ENCODE measurements at places on chromosomes 11 and 22. TPM values are rescaled to one million over a fixed set of nuclear protein-coding genes. Genes with fewer than 3 reads are reported as not detected.
A peak's percentile ranks its signal among the peaks of the same experiment; 100 is the strongest.

GRCh38 chr11:15055620-15056356 is 17.6 kb upstream of the CALCB start:
- no peaks in the 10 kb centered on the region for H3K36me3 ChIP-seq
- no peak overlapping the region for H3K4me3 ChIP-seq
- H3K4me1 ChIP-seq: no peaks in the 10 kb centered on the region
- no peak for DNase-seq
- H3K27ac ChIP-seq: no peak overlapping the region

GRCh38 chr11:128709402-128709801 is 15.5 kb downstream of the FLI1 start:
- peaks cover 3% of the 10 kb centered on the region for H3K27me3 ChIP-seq
- H3K4me1 ChIP-seq: no peaks in the 10 kb centered on the region

- no peaks in the 10 kb centered on the region for H3K27me3 ChIP-seq
- DNase-seq: no peak
- H3K36me3 ChIP-seq: no peaks in the 10 kb centered on the region
- H3K4me1 ChIP-seq: peaks cover 6% of the 10 kb centered on the region
- H3K4me3 ChIP-seq: no peak overlapping the region
- H3K27ac ChIP-seq: no peak overlapping the region
Observed at GRCh38 chr22:18095101-18095805, 15.4 kb upstream of the TUBA8 start.

DNA sequence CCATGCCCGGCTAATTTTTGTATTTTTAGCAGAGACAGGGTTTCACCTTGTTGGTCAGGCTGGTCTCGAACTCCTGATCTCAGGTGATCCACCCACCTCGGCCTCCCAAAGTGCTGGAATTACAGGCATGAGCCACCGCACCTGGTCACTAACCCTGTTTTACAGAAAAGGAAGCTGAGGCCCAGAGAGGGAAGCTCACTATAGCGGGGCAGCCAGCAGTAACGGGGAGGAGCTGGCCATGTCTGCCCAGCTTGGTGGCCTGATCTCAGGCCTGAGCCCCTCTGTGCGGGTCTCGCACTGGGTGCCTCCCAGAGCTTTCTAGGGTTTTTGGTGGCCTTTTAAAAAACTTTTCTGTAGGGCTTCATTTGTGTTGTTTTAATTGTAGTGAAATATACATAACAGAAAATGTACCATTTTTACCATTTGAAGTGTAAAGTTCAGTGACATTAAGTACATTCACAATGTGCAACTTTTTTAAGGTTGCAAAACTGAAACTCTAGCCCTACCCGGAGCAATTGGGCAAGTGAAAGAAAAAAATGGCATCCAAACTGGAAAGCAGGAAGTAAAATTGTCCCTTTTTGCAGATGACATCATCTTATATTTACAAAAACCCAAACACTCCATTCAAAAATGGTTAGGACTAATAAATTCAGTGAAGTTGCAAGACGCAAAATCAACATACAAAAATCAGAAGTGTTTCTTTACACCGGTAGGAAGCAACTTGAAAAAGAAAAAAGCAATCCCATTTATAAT is 14.5 kb upstream of the CYTH4 start:
- H3K27ac ChIP-seq: no peak overlapping the region
- no peak for DNase-seq
- no peaks in the 10 kb centered on the region for H3K36me3 ChIP-seq
- H3K4me3 ChIP-seq: no peak overlapping the region
- H3K4me1 ChIP-seq: no peaks in the 10 kb centered on the region
- no peaks in the 10 kb centered on the region for H3K27me3 ChIP-seq

GRCh38 chr22:40904101-40904500 is 42.2 kb upstream of the DNAJB7 start:
- H3K27ac ChIP-seq: no peak overlapping the region
- no peak for DNase-seq
- no peaks in the 10 kb centered on the region for H3K36me3 ChIP-seq
- H3K4me3 ChIP-seq: no peak overlapping the region
- H3K27me3 ChIP-seq: no peaks in the 10 kb centered on the region
- H3K4me1 ChIP-seq: no peaks in the 10 kb centered on the region

DNA sequence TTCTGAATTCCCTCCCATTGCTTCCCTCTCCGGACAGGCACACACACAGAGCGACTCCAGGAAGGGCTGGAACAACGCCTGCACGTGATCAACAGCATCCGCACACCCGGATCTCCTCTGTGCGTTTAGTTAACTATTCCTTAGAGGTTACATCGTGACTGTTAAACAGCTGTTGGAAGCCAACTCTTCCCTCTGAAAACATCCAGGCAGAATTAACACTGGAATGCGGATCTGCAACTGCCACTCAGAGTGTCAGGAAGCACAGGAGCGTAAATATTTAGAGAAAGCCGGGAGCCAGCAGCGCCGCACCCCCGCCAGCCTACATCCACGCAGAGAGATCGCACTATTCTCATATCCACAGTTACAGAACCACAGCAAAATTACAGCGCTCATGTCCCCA is 46.2 kb downstream of the SHANK2 start:
- DNase-seq: peak; percentile 67
- no peaks in the 10 kb centered on the region for H3K36me3 ChIP-seq
- H3K27me3 ChIP-seq: no peaks in the 10 kb centered on the region
- H3K4me3 ChIP-seq: no peak overlapping the region

- H3K4me1 ChIP-seq: peaks cover 26% of the 10 kb centered on the region
- no peaks in the 10 kb centered on the region for H3K36me3 ChIP-seq
- peaks cover 4% of the 10 kb centered on the region for H3K27me3 ChIP-seq
- peak overlapping the region; percentile 97 for H3K4me3 ChIP-seq
- DNase-seq: peak; percentile 50
- peak overlapping the region; percentile 84 for H3K27ac ChIP-seq
Observed at GRCh38 chr22:49855251-49855911, 1.7 kb downstream of the ZBED4 start.

- no peaks in the 10 kb centered on the region for H3K27me3 ChIP-seq
- H3K4me1 ChIP-seq: peaks cover 26% of the 10 kb centered on the region
- H3K27ac ChIP-seq: peak overlapping the region; percentile 59
- no peak for DNase-seq
- H3K36me3 ChIP-seq: peaks cover 4% of the 10 kb centered on the region
- H3K4me3 ChIP-seq: no peak overlapping the region
Observed at GRCh38 chr22:29992341-29993275, 87.7 kb upstream of the HORMAD2 start.

- H3K27ac ChIP-seq: no peak overlapping the region
- no peaks in the 10 kb centered on the region for H3K4me1 ChIP-seq
- no peaks in the 10 kb centered on the region for H3K36me3 ChIP-seq
- no peak overlapping the region for H3K4me3 ChIP-seq
- H3K27me3 ChIP-seq: no peaks in the 10 kb centered on the region
- no peak for DNase-seq
Observed at GRCh38 chr11:58086528-58086927, 38.8 kb downstream of the OR9I1 start.

The TRMT2A gene
- 34.4 TPM for total RNA-seq

The APOA4 gene
- total RNA-seq: 1,133 TPM

The SLC25A45 gene
- total RNA-seq: 8.8 TPM

The C11orf16 gene
- total RNA-seq: not detected

The P2RY2 gene
- total RNA-seq: 6.7 TPM
